Fibroblast of skin of left quadriceps (primary cell): ENCODE measurements at places on chromosomes 12 and 14.

GRCh38 chr12:65996146-65996545 is 134.4 kb downstream of the LLPH start:
- DNase-seq = no peak

DNA sequence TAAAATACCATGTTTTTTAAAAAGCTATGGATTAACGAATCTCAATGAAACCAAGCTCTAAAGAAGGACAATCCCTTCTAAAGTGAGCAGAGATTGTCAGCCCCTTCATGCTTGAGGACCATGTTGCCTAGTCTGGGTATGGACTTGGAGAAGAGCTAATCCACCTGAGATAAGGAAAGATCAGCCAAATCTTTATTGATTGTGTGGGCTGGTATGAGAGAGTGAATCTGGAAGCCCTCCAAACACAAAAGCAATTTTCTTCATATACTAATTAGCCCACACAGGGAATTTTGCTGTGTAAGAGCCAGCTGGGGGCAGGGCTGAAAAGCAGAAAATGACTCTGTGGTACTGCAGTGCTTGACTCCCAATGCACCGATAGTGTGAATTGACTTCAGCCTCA is 47.4 kb upstream of the DICER1 start:
- DNase-seq = no peak

- DNase-seq = no peak
These were observed 151.5 kb downstream of the PRKCH start for GRCh38 chr14:61472801-61473376.

DNA sequence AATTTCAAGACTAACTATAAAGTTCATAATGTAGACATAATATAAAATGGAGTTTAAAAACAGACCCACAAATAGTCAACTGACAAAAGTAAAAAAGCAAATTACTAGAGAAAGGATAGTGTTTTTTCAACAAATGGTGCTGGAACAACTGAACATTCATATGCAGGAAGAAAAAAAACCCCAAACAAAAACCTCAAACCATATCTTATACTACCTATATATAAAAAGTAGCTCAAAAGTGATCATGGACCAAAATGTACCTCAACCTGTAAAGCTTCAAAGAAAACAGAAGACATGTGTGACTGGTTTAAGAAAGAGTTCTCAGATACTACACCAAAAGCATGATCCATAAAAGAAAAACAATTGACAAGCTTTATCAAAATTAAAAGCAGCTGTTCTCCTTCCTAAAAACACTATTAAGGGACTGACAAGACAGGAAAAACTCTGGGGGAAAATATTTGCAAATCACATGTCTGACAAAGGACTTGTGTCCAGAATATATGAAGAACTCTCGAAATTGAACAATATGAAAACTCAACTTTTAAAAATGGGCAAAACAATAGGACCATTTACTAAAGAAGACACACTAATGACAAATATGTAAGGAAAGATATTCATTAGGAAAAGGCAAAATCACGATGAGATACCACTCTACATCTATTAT is 22.7 kb upstream of the ARID4A start:
- DNase-seq = no peak

GRCh38 chr14:101475456-101476257 is 85.6 kb upstream of the DIO3 start:
- peak; percentile 52 for DNase-seq

GRCh38 chr12:120834489-120835303 is 69.5 kb downstream of the SPPL3 start:
- DNase-seq = no peak

- no peak for DNase-seq
These were observed 14.6 kb downstream of the GTF2A1 start for GRCh38 chr14:81206115-81206514.

- DNase-seq = peak; percentile 4
These were observed 938 bp upstream of the MAX start for GRCh38 chr14:65103150-65103760.

GRCh38 chr14:21924479-21924878 is 250.9 kb upstream of the OR4E1 start:
- DNase-seq = no peak

- no peak for DNase-seq
These were observed 352.9 kb upstream of the RGS6 start for GRCh38 chr14:71579331-71579730.

DNA sequence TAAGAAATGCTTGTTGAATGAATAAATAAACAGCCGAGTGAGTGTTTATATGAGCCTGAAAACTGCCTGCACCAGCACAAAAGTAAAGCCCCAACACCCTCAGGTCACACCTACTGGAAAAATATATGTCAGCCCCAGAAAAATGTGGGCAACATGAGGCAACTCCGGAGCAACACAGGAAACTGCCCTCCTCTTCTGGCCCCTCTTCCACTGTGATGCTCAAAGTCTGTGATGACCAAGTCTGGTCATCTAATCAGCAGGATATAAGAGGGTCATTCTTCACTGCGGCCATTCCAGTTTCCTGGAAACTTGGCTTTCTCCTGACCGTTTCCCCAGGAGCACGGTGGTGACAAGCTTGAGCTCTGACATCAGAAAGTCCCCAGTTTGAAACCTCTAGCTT is 159.6 kb upstream of the PZP start:
- DNase-seq = no peak

DNA sequence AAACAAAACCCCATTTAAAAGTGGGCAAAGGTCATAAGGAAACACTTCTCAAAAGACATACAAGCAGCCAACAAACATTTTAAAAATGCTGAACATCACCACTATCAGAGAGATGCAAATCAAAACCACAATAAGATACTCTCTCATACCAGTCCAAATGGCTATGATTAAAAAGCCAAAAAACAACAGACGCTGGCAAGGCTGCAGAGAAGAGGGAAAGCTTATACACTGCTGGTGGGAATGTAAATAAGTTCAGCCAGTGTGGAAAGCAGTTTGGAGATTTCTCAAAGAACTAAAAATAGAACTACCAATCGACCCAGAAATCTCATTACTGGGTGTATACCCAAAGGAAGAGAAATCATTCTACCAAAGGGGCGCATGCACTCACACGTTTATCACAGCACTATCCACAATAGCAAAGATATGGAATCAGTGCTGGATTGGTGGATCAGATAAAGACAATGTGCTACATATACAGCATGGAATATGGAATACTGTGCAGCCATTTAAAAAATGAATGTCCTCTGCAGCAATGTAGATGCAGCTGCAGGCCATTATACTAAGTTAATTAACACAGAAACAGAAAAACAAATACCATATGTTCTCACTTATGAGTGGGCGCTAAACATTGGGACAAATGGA is 102.1 kb upstream of the DAAM1 start:
- peak; percentile 29 for DNase-seq

GRCh38 chr14:43792980-43793379 is 714.1 kb downstream of the FSCB start:
- DNase-seq = no peak

DNA sequence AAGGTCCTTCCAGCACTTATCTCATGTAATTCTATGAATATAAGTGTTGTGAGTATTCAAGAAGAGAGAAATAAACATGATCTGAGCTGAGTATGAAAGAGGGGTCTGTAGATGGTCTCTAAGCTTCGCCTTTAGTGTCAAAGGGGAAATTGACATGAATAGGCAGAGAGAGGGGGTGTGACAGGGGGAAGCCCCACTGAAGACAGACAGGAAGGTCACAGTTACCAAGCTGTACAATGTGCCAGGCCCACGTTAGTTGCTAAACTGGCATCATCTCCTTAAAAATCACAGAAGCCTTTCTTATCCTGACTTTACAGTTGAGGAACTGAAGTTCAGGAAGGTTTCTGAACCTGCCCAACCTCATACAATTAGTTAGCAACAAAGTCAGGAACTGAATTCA is 7.6 kb downstream of the ARHGEF40 start:
- DNase-seq = no peak

- DNase-seq = no peak
These were observed 27.7 kb upstream of the TBX3 start for GRCh38 chr12:114711689-114712152.

GRCh38 chr12:88922816-88923215 is 342.5 kb upstream of the KITLG start:
- DNase-seq = no peak

DNA sequence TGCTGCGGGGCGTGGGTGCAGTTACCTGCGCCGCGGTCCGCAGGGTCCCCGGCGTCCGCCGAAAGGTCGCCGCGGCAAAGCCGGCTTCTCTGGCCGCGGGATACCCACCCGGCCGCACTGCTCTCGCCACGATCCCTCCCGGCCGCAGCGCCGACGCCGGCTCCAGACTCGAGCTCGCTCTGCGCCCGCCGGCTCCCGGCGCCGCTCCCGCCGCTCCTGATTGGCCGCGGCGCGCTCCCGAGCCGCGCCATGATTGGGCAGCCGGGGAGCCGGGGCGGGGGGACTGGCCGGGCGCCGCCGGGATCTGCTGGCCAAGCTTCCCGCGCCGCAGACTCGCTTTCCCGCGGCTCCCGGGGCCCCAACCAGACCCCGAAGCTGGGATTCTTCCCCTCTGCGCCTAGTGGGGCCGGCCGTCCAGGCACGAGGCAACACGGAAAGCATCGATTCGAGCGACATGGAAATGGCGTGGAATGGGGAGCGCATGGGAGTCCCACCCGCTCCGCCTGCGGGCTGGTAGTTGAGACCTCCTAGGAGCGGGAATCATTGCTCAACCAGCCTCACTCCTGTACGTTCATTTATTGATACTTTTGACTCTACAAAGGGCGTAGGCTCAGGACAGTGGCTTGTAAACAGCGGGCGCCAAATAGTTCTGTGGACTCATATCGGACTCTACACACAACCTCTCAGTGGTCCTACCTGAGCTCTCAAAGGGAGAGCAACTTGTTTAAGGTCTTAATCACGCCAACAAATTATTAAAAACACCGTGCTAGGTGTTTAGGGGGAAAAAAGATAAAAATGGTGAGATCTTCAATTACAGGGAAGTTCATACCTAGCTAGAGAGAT is 36.4 kb upstream of the STON2 start:
- peak; percentile 30 for DNase-seq

GRCh38 chr12:52627395-52628110 is 9.2 kb upstream of the KRT73 start:
- no peak for DNase-seq

DNA sequence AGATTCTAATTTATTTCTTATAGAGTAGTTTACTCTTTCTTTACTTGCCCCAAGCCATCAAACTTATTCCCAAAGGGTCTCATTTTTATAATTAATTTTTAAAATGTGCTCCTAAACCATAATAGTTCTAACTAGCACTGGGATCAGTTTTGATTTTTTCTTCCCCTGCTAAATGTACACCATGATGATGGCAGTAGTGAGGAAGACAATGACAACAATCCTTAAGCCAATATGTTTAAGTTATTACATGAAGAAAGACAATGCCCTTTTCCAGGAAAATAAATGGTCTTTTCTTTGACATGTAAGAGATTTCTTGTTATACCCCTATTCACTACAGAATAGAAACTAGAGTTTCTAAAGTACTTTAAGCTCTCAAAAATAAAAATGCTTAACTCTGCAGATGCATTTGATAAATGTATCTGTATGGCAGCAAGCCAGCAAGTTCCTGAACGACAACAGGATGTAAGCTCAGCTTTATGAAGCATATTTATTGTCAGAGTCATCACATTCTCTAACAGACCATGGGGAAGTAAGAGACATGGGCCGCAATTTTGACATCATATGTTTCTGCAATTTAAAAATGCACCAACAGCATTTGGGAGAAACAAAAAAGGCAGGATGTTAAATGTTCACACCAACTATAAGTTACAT is 36.0 kb upstream of the SNX6 start:
- peak; percentile 96 for DNase-seq

- no peak for DNase-seq
These were observed 71.8 kb downstream of the DAD1 start for GRCh38 chr14:22517117-22517720.

DNA sequence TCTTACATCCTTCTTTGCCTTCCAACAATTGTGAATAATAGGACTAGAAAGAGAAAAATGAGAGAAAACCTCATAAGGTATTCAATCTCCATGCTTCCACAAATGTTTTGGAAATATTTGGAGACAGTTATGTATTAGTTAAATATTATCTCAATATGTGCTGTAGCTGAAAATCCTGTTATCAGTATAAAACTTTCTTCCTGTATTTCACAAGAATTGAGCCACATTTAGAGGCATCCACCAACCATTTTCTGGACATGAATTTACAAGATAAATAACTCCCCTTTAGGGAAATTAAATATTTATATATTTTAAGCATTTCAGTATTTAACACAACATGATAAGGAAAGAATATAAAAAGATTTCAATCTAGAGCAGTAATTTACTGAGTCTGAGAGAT is 200.3 kb downstream of the GPHN start:
- no peak for DNase-seq

DNA sequence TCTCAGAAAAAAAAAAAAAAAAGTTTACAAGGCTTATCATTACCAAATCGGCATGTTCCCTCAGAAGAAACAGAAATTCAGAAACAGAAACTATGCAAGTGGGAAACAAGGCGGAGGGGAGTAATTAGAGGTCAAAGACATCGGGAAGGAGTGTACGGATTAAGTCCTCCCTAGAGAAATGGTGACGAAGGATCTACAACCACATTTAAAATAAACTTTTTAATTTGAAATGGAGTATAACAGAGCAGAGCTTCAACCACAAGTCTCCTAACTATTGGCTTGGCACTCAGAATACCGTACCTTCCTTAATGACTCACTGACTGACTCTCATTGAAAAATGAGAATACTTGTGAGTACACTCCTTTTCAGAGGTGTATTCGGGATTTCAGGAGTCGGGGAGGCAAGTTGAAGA is 908 bp downstream of the ENTPD5 start:
- peak; percentile 41 for DNase-seq

- no peak for DNase-seq
These were observed 290.7 kb downstream of the RMST start for GRCh38 chr12:97753332-97753731.

DNA sequence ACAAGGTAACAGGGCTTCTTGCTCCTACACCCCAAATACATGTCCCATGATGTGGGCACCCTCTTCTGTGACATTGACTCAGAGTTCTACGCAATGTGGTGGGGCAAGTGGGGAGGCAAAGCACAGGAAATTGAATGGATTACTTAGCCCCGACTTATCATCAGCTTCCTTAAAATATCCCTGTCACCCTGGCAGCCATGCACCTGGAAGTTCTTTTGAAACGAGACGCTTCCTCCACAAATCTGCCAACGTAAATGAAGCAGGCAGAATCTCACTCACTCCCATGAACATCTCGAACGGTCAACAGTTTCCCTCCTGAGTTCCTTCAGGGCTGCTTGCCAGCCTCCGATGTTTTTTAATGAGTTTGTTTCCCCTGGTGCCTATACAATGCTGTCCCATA is 33.5 kb downstream of the RNFT2 start:
- DNase-seq = no peak

DNA sequence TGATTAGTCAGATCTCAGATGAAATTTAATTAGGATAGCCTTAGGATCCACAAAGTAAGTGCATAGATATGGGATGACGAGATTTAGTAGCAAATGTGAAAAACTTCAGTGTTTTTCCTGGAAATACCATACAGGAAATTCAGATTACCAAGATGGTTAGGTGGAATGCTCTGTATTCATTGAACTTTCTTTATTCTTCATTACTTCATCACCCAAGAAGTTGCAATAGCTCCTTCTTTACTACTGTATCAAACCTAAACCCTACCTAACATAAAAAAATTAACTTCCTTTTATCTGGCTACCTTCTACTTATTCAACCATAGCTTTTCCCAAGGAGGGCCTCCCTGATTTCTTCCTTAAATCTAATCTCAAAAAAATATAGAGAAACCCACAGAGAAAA is 100.4 kb downstream of the TTC6 start:
- no peak for DNase-seq

GRCh38 chr14:58292187-58292586 is 6.2 kb upstream of the ARID4A start:
- DNase-seq = peak; percentile 28

GRCh38 chr12:95150501-95150900 is 66.8 kb downstream of the FGD6 start:
- DNase-seq = no peak
